ENCODE measurements at places on chromosomes 2 and 18.

DNA sequence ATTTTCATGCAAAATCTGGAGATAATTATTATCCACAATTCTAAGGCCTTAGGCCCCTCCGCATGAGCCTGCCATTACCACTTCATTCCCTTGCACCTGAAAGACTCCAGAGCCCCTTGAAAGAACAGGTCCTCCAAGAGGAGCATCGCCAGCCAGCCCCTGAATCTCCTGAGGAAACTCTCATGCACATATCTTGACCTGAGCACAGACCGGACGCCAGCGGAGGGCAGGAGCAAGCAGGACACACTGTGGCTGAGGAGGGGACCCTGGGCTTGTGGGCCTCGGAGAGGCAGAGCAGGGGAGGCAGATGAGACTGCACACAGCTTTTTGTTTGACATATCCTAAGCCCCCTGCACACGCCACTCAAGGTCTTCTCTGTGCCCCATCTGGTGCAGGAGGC lies 13.6 kb upstream of the ADNP2 start:
- DNase-seq, result no peak

DNA sequence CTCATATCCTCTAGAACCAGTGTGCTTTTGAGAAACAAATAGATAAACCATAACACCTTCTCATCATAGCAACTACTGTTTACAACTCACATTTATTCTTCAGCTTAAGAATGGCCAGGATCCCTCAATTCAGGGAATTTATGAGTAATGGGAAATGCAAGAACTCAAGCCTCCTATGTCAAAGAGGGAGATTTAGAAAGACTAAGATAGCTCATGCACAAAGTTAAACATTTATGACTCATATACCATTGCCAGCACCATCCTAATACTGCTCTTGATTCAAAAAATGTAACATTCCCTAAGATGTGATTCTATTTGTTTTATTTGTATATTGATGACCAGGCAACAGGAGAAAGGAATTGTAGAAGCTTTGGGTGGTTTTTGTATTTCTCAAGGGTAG lies 172.8 kb downstream of the CYP26B1 start:
- no peak for DNase-seq

GRCh38 chr2:200496696-200497095 lies 13.2 kb downstream of the KCTD18 start:
- no peak for DNase-seq

GRCh38 chr2:46281939-46282338 lies 15.3 kb upstream of the EPAS1 start:
- DNase-seq, result no peak

GRCh38 chr2:26737221-26737620 lies 26.9 kb upstream of the SLC35F6 start:
- DNase-seq, result no peak

DNA sequence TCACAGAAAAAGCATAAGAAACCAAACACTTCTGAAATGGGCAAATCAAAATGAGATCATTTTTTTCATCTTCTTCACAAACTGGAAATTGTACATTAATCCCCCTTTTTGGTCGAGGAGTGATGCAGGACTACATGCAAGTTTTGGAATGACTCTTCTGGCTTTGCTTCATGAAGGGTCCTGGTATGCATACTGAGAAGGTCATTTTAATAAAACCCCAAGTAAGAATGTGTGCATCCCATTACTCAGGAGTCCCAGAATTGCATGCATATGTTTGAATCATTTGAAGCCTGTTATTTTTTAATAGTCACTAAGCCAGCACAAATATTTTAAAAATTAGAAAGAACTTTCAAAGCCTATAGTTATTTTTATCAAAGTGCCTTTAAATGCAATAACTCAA lies 16.7 kb upstream of the EHBP1 start:
- DNase-seq, result no peak

GRCh38 chr18:26458526-26459232 lies 89.7 kb downstream of the KCTD1 start:
- DNase-seq, result peak; percentile 12

DNA sequence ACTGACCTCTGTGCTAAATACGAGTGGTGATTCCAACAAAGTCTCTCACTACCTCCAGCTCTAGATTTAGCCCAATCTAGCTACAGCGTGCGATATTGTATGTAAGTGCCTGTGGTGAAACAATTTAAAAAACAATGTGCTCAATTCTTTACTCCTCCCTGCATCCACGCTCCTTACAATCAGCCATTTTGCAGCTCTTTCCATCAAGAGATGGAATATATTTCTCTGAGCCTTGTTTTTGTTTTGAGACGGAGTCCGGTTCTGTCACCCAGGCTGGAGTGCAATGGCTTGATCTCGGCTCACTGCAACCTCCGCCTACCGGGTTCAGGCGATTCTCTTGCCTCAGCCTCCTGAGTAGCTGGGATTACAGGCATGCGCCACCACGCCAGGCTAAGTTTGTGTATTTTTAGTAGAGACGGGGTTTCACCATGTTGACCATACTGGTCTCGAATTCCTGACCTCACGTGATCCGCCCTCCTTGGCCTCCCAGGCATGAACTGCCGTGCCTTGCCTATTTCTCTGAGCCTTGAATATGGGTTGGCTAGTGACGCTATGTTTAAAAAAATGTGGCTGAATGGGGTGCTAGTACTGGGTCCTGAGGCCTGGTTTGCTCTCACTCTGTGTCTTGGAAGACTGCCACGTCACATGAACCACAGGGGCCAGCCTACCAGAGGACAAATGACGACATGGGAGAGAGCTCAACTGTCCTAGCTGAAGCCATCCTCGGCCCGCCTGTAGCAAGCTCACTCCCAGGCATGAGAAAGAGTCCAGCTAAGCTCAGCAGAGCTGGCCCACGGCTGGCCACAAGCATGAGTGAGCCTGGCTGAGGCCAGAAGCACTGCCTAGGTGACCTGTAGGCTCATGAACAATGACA lies 14.8 kb downstream of the WDFY1 start:
- no peak for DNase-seq

DNA sequence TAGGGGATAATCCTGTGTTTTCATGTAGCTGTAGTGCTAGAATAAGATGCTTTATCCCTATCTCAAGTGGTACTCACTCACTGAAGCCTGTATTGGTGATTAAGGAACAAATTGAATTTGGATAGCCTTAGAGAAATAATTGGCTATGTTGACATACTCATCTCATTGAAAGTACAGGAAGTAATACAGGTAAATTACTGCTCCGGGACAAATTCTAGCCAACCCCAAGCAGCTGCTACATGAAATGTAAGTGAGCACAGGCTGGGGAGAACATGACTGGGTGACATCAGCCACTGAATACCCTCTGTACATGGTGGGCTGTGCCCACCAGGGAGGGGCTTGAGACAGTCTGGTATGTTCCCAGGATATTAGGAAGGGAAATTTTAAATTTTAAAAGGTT lies 188.4 kb upstream of the RASGRP3 start:
- no peak for DNase-seq

- no peak for DNase-seq
These were observed 202.0 kb downstream of the HRH4 start for GRCh38 chr18:24662412-24662821.

GRCh38 chr2:79580175-79580574 lies 67.3 kb downstream of the CTNNA2 start:
- no peak for DNase-seq

DNA sequence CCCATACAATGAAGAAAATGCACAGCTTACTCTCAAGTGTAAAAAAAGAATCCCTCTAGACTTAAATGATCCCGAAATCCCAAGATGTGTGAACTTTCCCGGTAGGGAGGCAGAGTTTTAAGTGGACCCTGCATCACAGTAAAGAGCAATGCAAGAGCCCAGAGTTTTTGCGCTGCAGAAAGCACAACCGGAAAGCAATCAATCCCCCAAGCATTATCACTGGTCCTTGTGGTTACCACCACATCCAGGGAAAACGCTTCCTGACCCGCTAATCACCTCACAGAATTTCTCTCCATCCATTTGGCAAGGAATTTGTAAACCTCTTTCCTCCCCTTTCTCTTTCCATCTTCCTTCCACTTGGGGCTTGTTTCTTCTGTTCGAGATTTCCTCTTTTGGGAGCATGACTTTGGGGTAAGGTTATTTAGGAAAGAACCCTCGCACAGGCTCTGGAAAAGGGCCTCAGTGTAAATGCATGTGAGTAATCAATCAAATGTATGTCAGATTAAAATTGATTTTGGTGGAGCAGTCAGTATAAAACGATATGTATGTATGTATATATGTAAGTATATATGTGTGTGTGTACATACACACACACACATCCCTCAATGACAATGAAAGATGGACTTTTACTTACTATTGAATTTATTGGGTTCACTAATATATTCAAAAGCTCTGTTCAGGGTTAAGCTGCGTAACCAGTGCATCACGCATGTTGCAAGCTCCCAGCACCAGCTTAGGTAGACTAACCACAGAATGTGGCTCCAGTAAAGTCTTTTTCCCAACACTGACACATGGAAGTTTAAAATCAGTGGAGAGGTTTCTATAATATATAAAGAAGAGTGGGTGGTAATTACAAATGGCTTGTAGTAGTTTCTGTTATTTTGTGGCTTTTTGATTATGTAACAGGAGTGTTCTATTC lies 1.6 kb downstream of the PLCL1 start:
- no peak for DNase-seq

DNA sequence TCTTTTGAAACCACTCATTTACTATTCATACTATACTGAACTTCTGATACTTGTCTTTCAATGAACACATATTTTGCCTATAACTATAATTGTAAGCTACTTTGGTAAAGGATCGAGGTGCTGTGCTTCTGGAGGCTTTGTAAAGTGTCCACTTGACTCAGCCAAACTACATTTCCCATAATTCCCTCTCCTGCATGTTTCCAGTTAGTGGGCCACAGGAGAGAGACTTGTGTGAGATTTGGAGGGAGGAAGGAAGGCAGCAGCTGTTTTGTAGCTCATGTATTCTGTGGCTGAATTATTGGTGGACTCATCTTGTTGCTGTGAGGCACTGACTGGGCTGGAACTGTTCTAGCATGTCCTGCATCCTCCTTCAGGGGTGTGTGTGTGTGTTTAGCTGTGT lies 328.8 kb downstream of the ARL6IP6 start:
- no peak for DNase-seq

GRCh38 chr2:239598732-239599090 lies 197.9 kb upstream of the HDAC4 start:
- DNase-seq, result no peak

- DNase-seq, result no peak
These were observed 46.8 kb downstream of the SH3BP4 start for GRCh38 chr2:234998404-234999211.

- DNase-seq, result no peak
These were observed 3.2 kb upstream of the SERPINE2 start for GRCh38 chr2:224042191-224042696.

DNA sequence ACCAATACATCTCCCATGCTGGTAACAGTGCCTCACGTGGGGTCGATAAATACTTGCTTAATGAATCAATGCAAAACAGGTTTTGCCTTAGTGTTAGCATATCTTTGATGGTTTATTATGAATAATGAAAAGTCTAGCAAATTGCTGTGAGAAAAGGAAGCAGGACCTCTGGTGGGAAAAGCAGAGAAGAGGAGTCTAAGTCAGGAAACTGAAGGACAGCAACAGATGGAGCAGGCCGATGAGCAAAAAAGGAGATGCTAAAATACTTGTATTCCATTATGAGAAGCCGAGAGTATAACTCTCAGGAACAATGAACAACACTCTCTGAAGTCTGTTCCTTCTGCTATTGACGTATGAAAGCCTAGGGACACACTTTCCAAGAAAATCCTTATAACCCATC lies 555.2 kb upstream of the KLHL29 start:
- no peak for DNase-seq

GRCh38 chr2:65395621-65396347 lies 36.6 kb downstream of the SPRED2 start:
- DNase-seq, result no peak

- no peak for DNase-seq
These were observed 37.1 kb downstream of the EVA1A start for GRCh38 chr2:75523313-75524275.

- DNase-seq, result no peak
These were observed 6.0 kb downstream of the ANKMY1 start for GRCh38 chr2:240551811-240552210.

DNA sequence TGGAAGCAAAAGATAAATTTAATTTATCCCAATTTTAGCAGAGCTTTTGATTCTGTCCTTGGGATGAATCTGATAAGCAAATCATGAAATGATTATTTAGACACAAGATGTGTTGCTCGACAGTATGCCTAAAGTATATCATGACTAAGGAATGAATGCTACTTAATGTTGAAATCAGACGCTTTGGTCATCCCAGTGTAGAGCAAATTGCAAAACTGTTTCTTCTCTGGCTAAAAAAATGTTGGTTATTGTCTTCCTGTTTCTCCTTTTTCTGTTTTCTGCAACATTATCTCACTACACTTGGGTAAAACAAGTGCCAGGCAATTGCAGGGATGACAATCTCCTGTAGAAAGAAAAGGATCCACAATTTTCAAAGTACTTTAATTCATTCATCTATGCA lies 66.4 kb downstream of the BABAM2 start:
- DNase-seq, result no peak

GRCh38 chr18:13611601-13612195 lies 114.7 kb downstream of the FAM210A start:
- DNase-seq, result no peak

DNA sequence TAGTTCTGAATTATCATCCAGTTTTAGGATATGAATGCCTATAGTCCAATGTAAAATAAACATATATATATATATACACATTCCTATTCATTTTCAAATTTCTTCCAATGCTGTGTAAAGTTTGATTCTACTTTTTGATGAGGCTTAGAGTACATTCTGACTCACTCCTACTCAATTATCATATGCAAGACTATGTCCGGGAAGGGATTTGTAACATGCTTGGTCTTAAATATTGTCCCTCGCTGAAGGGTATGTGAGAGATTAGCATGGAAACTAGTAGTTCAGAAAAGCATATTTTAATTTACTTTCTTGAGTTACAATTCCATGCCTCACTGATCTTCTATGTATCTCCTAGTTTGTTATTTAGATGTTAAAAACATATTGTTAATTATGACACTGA lies 377.7 kb upstream of the MAP2 start:
- no peak for DNase-seq

- DNase-seq, result no peak
These were observed 22.0 kb downstream of the NTSR2 start for GRCh38 chr2:11647834-11648600.

- DNase-seq, result no peak
These were observed 14.2 kb downstream of the NAGK start for GRCh38 chr2:71082402-71083252.

GRCh38 chr18:77249569-77250500 lies at the start of gene GALR1:
TSS of gene GALR1 (plus strand) at chr18:77249848. CDS start at chr18:77250549, 701 bp downstream.
- DNase-seq, result no peak

- no peak for DNase-seq
These were observed 1.6 kb downstream of the NCOA1 start for GRCh38 chr2:24492421-24493279.

DNA sequence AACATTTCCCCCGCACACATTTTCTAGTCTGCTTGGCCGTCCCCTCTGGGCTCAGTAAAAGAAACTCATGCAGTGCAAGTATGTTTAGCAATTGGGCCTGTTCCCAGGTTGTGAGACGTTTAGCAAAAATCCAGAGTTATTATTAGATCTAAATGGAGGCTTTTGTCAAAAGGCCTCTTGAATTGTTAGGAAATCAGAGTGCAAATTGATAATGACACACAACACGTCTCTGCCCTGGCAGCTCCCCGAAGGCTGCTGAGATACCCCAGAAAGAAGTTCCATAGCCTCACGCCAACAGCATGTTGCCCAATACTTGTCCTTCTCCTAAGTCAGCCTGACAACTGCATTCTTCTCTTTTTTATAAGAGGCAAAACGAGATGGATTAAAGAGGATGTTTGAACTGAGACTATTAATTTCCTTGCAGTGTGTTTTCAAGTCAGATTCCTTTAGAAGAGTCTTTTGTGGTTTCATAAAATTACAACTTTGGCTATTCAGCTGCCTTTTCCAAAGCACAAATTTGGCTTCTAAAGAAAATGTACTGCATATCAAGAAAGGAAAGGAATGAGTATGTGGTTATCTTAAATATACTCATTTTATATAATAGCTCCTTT lies 202.2 kb downstream of the TRIB2 start:
- DNase-seq, result no peak
